B cell (primary cell): ENCODE measurements at places on chromosomes 7 and 10. TPM values are rescaled to one million over a fixed set of nuclear protein-coding genes. Genes with fewer than 3 reads are reported as not detected.

Gene SLC16A9
- not detected in 2 replicates for total RNA-seq

Gene ZPBP
- total RNA-seq, result not detected in 2 replicates

Gene PPIF
- total RNA-seq, result 50.4 and 50.7 TPM in 2 replicates

Gene MUC12
- total RNA-seq, result not detected in 2 replicates

Gene TAS2R4
- 5.4 and 6.7 TPM in 2 replicates for total RNA-seq

Gene TMEM273
- 36.0 and 37.5 TPM in 2 replicates for total RNA-seq

Gene GNGT1
- total RNA-seq, result not detected in 2 replicates

Gene PIP
- total RNA-seq, result not detected in 2 replicates

Gene PTPN20
- total RNA-seq, result 2.4 and 4.2 TPM in 2 replicates

Gene SORCS1
- total RNA-seq, result not detected in 2 replicates

Gene KRIT1
- total RNA-seq, result 78.1 and 85.1 TPM in 2 replicates

Gene CFTR
- total RNA-seq, result not detected in 2 replicates

Gene UNCX
- total RNA-seq, result not detected in 2 replicates

Gene PVRIG
- total RNA-seq, result 51.2 and 51.4 TPM in 2 replicates

Gene PHKG1
- 3.3 and 4.0 TPM in 2 replicates for total RNA-seq

Gene GBX1
- total RNA-seq, result not detected in 2 replicates

Gene FAM25G
- total RNA-seq, result not detected in 2 replicates

Gene TSPAN15
- 0.52 and 0.85 TPM in 2 replicates for total RNA-seq

Gene CALHM1
- 0.34 and 0.41 TPM in 2 replicates for total RNA-seq

Gene NME8
- total RNA-seq, result not detected in 2 replicates

Gene CBLL1
- total RNA-seq, result 49.9 and 57.2 TPM in 2 replicates

Gene CCL24
- total RNA-seq, result not detected in 2 replicates

Gene ATG9B
- total RNA-seq, result 4.2 and 5.1 TPM in 2 replicates

Gene CTNNA3
- not detected in 2 replicates for total RNA-seq

Gene TMEM229A
- not detected in 2 replicates for total RNA-seq

Gene CYP2C9
- not detected in 2 replicates for total RNA-seq

Gene SPDYE11
- total RNA-seq, result not detected in 2 replicates

Gene OR2A12
- total RNA-seq, result not detected in 2 replicates

Gene AP5Z1
- 108 and 113 TPM in 2 replicates for total RNA-seq

Gene ECD
- total RNA-seq, result 37.1 and 38.8 TPM in 2 replicates

Gene TWIST1
- total RNA-seq, result not detected in 2 replicates
